ENCODE measurements at places on chromosomes 7 and 10. TPM values are rescaled to one million over a fixed set of nuclear protein-coding genes. Genes with fewer than 3 reads are reported as not detected.

- no peaks in the 10 kb centered on the region for H3K36me3 ChIP-seq
- no peaks in the 10 kb centered on the region for H3K27me3 ChIP-seq
- DNase-seq, result no peak
These were observed 11.3 kb upstream of the AKR1C2 start for GRCh38 chr10:5014936-5015335.

DNA sequence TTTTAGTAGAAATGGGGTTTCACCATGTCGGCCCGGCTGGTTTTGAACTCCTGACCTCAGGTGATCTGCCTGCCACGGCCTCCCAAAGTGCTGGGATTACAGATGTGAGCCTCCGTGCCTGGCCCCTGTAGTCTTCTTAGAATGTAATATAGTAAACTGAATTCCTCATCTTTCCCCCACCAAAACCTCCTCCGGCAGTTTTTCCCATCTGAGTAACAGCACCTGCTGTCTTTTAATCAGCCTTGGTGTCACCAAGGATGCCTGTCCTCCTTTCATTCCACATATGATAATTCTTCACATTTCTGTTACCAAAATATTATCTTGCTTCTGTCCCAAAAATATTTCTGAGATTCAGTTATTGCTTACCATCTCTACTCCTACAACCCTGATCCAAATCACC lies 80.2 kb downstream of the ZEB1 start:
- H3K4me3 ChIP-seq, result no peak overlapping the region
- no peaks in the 10 kb centered on the region for H3K36me3 ChIP-seq
- peaks cover 41% of the 10 kb centered on the region for H3K4me1 ChIP-seq
- no peaks in the 10 kb centered on the region for H3K27me3 ChIP-seq
- no peak overlapping the region for H3K27ac ChIP-seq

- H3K27ac ChIP-seq, result peak overlapping the region; percentile 69
- H3K4me1 ChIP-seq, result peaks cover 67% of the 10 kb centered on the region
- no peak for DNase-seq
- H3K36me3 ChIP-seq, result no peaks in the 10 kb centered on the region
- H3K27me3 ChIP-seq, result no peaks in the 10 kb centered on the region
- peak overlapping the region; percentile 23 for H3K4me3 ChIP-seq
These were observed 5.3 kb downstream of the SH3PXD2A start for GRCh38 chr10:103849880-103850571.

The GAD2 gene
- total RNA-seq, result not detected

The ACTR3C gene
- total RNA-seq, result 10.1 TPM

The TMEM176A gene
- total RNA-seq, result 36.9 TPM

All from esophagus muscularis mucosa (tissue), 4 donors.